Thoracic aorta endothelial cell (primary cell): ENCODE measurements at places on chromosomes 4 and X. TPM values are rescaled to one million over a fixed set of nuclear protein-coding genes. Genes with fewer than 3 reads are reported as not detected.

Gene F9
- not detected in 2 replicates for total RNA-seq

Gene PCYT1B
- 0.50 TPM in 1 of 2 replicates, not detected in the other for total RNA-seq

Gene TDO2
- total RNA-seq = not detected in 2 replicates

Gene LRIT3
- total RNA-seq = 0.07 and 0.13 TPM in 2 replicates

Gene MAGEA1
- not detected in 2 replicates for total RNA-seq

Gene TMEM271
- total RNA-seq = not detected in 2 replicates

Gene RTL3
- total RNA-seq = 0.07 TPM in 1 of 2 replicates, not detected in the other
